ENCODE measurements at places on chromosomes 12 and 14.

GRCh38 chr12:105205322-105206048 lies 30.5 kb downstream of the APPL2 start:
- DNase-seq, result no peak

DNA sequence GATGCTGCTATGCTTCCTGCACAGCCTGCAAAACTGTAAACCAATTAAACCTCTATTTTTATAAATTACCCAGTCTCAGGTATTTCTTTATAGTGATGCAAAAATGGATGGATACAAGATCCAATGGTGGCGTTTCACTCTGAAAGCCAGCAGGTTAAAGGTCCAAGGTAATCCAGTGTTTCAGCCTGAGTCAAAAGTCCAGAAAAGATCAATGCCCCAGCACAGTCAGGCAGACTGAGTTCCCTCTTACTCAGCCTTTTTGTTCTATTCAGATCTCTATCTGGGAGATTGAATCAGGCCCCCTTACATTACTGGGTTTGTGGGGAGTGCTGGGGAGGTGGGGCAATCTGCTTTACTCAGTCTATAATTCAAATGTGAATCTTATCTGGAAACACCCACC lies 464.5 kb downstream of the GXYLT1 start:
- no peak for DNase-seq

GRCh38 chr12:27305673-27306456 lies 26.8 kb upstream of the BMAL2 start:
- DNase-seq, result no peak

- no peak for DNase-seq
Measured at GRCh38 chr14:52494444-52494843, 57.9 kb downstream of the TXNDC16 start.

DNA sequence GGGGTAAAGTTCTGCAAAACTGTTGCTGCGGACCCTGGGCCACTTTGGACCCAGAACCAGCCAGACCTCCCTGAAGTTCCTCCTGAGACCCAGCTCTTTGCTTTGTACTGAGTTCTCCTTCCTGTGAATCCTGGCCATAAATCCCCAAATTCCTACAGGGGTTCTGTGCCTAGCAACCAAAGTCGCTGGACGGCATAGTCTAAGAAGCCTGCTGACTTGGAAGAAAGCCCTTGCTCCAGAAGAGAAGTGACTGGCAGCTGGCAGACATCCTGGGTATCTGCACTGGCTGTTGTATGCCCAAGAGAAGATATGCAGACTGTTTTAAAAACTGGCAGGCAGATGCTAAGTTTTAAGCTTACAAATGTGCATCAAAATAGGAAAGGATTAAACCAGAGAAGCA lies 99.9 kb upstream of the SLC24A4 start:
- no peak for DNase-seq

- no peak for DNase-seq
Measured at GRCh38 chr12:18700271-18700670, 37.5 kb downstream of the PLCZ1 start.

- no peak for DNase-seq
Measured at GRCh38 chr12:21992823-21993222, 51.6 kb upstream of the ABCC9 start.
